ENCODE measurements at places on chromosomes 6 and 20.

DNA sequence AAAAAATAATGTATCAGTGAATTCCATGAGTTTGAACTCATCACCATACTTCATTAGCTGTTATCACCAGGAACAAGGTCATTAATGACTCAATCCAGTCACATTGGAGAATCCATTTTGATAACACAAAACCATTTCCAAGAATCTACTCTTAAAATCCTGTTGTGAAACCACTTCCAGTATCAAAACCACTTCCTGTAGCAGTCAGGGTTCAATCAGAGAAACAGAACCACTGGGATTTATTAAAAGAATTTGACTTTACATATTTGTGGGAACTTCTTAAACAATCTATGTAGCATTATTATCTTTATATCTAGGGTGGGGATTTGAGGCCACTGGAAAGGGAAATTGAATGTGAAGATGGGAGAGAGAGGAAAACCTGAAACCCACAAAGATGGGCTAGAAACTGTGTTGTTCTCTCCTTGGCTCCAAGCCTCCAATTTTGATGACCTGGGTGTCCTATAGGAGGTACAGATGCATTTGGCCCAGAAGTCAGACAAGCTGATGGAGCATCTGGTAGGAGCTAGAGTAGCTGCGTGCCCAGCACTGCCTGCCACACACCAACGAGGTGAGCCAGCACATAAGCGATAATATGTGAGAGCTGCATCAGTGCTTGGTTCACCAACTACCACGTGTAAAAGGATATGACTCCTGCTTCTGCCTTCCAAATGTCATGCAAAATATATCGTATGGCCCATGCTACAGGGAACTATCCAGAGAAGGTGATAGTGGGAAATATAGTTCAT lies 117.0 kb downstream of the TMEM200A start:
- no peak for DNase-seq

DNA sequence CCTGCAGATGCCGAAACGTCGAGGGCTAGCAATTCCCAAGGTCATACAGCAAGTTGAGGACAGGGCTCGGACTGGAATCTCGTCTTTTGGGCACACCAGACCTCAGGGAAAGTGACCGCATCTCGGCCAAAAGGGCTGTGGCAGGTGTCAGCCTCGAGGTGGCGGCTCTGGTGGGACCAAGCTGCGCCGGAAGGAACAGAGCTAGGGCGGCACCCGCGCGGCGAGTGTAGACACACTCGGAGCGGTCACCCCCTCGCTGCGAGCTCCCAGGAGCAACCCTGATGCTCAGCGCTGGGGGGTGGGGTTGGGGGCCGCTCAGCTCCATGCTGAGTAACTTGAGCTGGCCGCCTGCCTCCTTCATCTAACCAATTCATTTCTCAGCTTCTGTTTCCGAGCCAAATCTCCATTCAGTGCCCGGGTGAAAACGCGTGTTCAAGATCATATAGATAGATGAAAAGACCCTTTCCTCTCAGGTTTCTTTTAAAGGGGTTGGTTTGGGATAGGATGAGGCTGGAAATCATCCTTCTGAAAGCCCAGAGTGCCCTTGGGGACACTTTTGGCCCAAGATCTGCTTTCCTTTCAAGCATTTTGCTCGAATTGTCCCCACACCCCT lies 2.2 kb upstream of the TUBB2B start:
- no peak for DNase-seq

DNA sequence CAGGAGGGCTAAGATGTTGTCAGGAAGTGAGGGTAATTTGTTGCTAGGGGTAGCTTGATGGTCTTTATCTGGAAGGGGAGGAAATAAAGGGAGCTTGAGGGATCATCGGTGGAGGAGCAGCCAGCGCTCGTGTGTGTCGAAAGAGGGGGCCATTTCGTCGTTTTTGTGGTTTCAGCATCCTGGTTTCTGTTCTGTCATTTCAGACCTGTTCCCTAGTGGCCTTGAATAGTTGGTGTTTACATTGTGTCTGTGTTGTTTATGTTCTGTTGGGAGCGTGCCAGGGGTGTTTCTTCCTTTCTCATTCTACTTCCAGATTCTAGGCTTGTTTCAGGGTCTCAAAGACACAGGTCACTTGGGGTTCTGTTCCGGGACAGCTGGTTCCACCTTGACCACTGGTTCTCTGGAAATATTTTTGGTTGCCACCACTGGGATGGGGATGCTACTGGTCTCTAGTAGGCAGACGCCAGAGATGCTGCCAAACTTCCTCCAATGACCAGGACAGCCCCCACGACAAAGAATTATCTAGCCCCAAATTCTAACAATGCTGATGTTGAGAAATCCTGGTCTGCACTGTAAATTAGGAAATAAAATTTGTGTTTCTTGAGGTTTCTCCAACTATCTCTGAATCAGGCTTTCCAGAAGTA lies 113.9 kb upstream of the NAA20 start:
- no peak for DNase-seq

DNA sequence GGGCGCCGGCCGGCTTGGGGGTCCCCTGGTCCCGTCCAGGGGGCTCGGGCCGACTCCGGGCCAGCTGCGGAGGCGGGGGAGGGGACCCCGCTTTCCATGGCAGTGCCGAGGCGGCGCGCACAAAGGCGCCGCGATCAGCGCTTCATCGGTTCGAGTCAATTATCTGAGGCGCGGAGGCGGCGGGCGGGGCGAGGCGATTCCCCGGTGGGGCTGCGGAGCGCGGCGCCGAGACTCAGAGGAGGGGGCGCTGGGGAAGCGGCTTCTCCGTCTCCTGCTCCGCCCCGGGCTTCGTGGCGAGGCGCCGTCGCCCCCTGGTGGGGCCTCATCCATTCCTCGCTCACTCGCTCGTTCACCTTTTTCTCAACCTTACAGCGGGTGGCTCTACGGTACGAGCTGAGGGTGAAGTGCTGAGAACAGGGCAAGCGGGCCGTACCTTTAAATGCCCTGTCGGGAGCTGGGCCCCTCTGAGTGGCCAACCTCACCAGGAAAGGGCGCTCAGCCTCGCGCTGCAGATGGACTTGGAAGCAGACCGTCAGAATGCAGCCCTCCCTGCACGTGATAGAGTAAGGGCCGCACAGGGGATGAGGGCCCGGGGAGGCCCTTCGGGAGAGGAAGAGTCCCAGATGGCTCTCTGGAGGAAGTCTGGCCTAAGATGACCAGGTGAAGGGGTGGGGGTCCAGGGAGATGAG lies 39.9 kb downstream of the SLC52A3 start:
- DNase-seq: peak; percentile 85

GRCh38 chr6:21039926-21040325 lies 505.7 kb downstream of the CDKAL1 start:
- no peak for DNase-seq

DNA sequence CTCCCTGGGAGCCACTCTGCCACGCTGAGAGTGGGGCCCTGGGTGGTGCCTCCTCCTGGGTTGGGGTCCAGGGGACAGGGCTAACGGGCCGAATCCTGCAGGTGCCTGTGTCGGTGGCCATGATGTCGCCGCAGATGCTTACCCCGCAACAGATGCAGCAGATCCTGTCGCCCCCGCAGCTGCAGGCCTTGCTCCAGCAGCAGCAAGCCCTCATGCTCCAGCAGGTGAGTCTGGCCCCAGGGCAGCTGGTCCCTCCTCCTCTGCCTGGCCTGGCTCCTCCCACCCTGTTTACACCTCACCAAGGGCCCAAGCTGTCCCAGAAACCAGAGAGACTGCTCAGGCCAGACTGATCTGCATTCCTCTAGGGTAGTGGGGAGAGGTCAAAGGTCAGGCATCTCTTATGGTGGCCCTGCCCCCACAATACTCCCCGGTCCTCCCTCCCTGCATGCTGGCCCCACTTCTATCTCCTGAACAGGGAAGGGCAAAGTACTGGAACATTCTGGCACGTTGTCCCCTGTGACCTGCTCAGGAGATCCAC lies 38.6 kb downstream of the FOXP4 start:
- DNase-seq: no peak

- no peak for DNase-seq
Measured at GRCh38 chr20:11549172-11550103, 368.3 kb upstream of the BTBD3 start.

- DNase-seq: no peak
Measured at GRCh38 chr6:105384004-105384403, 18.9 kb downstream of the PREP start.

DNA sequence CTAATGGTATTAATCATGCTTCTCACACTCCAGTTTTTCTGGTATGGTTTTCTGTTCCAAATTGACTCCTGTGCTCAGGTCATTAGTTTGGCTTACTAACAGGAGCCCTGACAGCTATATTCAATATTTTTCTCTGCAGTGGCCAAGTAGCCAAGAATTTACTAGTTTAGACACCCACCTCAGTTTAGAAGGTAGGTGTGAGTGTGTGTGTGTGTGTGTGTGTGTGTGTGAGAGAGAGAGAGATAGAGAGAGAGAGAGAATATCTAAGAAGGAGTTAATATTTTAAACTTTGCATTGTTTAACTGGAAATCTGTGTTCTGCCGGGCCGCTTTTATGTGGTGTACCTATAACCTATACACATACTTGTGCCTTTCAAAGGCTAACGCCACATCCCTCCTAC lies 18.5 kb downstream of the JARID2 start:
- DNase-seq: no peak

GRCh38 chr6:51753635-51754034 lies 333.8 kb downstream of the PKHD1 start:
- no peak for DNase-seq

DNA sequence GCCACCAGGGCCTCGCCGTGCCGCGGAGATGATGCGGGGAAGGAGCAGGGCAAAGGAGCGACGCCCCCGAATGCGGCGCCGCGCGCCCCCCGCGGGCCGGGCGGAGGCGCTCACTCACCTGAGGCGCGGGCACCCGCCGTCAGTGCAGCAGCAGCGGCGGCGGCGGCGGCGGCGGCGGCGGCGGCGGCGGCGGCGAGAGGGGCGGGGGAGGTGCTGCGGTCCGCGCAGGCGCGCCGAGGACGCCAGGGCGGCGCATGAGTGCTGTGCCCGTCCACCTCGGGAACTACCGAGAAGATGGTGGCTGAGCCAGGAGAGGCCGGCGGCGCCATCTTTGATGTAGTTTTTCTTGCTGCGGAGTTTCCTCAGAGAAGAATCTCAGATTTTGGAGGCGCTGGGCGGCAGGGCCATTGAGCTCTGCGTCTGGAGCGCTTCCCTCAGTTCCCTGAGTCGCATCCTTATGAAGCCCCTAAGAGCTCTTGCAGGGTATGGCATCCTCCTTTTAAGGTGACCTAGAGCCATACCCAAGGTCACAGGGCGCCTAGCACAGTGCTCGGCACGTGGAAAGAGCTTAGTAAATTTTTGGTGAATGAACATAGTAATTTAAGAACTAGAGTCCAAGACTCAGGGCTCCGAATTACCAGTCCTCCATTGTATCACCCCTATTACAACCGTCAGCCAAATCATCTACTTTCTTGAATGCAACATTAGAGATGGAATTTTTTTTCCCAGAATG lies at the start of gene NDRG3:
Gene NDRG3, minus strand, starts transcription at position 164 of the 733 bp plus-strand sequence. CDS start 24,355 bp downstream, outside the sequence.
- peak; percentile 93 for DNase-seq

DNA sequence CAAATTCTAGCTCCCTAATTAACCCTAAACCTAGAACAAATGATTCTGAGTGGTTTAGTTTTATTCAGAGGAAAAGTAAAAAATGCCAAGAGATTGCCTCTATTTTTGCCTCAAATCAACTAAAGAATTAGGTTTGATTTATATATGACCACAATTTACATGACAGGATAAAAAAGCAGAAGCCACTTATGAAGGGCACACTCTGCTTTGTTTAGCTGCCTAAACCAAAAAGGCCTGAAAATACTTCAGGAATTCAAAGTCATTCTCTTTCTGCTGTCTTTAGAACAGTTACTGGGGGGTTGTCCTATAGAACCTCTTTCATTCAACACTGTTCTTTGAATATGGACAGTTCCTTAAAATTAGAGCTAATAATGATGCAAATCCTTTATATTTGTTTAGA lies 5.3 kb downstream of the FBXO5 start:
- no peak for DNase-seq

GRCh38 chr6:108105571-108105970 lies 31.0 kb upstream of the OSTM1 start:
- no peak for DNase-seq

GRCh38 chr20:47033665-47034064 lies 139.0 kb downstream of the EYA2 start:
- DNase-seq: no peak

- no peak for DNase-seq
Measured at GRCh38 chr20:9867196-9867980, 28.5 kb upstream of the PAK5 start.

GRCh38 chr6:20978151-20978614 lies 443.9 kb downstream of the CDKAL1 start:
- no peak for DNase-seq

DNA sequence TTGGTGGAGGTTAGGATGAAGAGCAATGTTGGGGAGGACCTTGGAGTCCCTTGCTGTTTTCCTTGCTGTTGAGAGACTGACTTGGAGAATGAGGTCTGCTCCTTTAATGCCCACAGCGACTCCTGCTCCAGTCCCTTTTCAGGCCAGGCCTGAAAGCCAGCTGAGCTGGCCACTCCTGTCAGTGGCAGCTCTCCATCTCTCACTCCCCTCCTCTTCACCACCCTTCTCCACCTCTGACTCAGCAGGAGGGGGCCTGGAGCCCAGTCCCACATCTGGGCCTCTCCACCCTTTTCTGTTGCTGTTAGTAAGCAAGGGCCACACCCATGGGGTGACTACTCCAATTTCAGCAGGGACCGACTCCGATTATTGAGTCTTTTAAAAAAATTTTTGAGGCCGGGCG lies 2.2 kb downstream of the SNX21 start:
- DNase-seq: no peak

GRCh38 chr6:144566868-144567615 lies 281.9 kb downstream of the UTRN start:
- DNase-seq: no peak

DNA sequence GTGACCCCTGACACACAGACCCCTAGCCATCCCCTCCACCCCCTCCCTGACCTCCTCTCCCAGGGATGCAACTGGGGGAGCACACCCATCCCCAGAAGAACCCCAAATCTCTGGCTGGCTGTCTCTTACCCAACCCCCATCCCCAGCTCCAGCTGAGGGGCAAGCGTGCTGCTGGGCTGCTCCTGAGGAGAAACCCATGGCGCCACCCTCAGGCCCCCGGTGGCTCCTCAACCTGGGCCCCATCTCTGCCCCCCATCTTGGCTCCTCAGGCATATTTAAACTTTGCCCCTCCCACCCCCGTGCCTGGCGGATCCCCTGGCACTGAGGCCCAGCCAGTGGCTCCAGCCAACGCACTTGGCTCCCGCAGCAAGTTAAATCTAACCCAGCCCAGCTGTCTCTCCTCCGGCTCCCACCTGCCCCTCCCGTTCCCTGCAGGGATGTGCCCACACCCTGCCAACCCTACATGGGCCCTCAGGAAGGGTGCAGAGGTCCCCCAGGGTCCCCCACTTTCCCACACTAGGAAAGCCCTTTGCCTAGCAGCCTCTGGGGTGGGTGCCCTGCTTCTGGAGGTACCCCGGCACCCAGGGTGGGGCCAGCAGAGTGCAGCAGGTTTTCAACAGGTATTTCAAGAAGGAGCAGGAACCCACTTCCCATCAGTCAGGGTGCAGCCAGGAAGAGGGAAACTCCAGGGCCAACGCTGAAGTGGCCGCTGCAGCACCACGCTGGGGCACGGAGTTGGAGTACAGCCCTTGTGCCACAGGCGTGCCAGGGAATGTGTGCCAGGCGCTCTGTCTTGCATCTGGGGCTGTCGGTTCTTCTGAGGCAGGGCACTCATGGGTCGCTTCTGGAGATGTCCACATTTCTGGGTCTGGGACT lies 5.3 kb upstream of the OSBPL2 start:
- DNase-seq: no peak

DNA sequence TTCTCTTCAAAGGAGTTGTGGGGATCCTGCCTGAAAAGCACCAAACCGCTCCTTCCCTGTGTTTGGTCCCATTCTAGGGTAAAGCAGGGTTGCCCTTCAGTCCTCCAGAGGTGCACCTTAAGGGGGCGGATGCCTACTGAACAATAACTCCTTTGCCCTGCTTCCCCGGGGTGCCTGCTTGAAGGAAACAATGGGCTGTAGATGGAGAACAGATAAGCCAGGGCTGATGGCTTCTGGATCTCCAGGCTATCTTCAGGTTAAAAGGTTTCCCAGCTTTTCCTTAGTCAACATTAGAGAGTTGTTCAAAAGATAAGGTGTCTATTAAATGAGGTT lies 5.4 kb upstream of the PRDM1 start:
- DNase-seq: no peak

All from 8988T (cell line).